ENCODE measurements at places on chromosomes 13 and 19.

GRCh38 chr13:81565849-81566248, 1224.9 kb upstream of the SPRY2 start:
- no peak for DNase-seq

- DNase-seq: no peak
Measured at GRCh38 chr19:30310602-30311263, 61.5 kb upstream of the ZNF536 start.

DNA sequence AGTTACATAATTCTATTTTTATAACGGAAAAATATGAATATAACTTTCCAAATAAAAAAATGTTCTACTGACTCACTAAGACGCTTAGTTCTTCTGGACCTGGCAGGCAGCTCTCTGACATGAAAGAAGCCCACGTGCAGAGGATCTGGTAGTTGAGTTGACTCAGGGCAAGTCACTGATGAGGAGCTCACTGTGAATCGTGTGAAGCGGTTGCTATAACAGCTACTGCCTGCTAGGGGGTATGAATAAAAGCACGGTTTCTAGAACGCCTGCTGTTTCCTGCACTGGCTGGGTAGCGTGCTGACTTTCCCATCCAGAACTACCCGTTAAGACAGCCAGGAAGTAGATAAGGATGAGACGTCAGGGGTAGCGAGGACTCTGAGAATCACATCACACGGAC, 54.7 kb upstream of the WASF3 start:
- no peak for DNase-seq

DNA sequence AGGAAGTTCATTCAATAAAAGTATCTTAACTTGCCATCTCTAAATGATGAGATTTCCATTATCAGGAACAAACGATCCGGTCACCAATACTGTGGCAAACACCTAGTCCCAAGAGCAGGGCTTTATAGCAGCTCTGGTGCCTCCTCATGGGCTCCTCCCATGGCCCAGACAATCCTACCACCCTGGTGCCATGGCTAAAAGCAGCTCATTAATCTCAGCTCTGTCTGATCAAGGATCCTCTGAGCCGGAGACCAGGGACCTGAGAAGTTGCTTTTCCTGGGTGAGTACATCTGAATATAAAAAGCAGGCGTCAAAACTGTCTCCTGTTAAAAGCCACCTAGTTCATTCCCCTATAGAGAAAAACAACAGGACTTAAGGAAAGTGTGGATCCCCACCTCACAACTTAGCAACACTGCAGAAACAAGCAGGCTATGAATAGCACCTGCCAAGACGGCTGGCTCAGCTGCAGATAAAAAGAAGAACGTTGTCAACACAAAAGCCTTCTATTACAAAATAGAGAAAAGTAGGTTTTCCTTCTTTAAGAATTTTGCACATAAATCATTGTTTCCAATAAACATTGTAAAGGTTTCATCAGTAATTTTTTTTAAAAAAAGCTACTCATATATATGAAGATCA, 30.3 kb downstream of the TSHZ3 start:
- DNase-seq: no peak

- DNase-seq: no peak
Measured at GRCh38 chr19:54136086-54136863, 1.3 kb upstream of the CNOT3 start.

Data from ACHN (cell line).